ENCODE measurements at places on chromosomes 11 and 22.

DNA sequence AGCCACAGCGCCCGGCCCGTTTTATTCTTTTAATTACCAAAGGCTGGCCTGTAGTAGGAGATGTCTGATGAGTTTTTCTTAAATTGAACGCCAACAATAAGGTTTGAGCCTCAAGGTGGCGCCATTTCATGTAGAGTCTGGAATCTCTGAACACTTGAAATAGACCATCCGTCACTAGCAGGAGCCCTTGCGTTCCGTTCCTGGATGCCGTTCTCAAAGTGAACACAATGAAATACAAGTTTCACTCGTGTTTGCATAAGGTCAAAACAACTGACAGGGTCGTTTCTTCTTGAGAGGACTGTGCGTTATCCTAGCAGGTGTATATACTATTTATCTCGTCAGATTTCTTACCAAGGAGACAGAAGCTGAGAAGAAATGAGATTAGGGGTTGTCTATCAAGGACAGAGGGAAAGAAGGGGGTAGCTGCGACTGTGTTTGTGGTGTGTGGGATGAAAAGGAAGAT is 18.7 kb upstream of the SCGB1D1 start:
- no peak for DNase-seq

DNA sequence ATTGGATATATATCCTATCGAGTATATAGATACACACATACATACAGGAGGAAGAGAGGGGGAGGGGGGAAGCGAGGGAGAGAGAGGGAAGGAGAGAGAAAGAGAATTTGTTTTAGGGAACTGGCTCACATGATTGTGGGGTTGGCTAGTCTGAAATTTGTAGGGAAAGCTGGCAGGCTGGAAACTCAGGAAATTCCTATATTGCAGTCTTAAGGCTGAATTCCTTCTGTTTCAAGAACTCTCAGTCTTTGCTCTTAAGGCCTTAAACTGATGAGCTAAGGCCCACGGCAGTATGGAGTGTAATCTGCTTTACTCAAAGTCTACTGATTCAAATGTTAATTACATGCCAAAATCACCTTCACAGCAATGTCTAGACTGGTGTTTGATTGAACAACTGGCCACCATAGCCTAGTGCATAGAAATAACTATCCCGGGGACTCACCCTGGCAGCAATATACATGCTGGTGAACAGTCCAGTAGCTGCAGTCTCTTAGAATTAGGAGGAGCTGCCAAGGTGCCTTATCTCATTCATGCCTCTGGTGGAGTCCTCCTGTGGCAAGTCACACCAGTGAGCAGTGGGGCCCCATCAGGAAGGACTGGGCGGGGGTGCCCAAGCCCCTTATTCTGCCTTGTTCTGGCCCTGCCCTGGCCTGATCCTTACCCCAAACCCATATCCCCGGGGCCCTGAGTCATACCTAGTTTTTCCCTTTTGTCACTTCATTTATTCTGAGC is 59.7 kb upstream of the AMPD3 start:
- DNase-seq: no peak

- DNase-seq: no peak
Observed at GRCh38 chr11:116379185-116379828, 393.5 kb downstream of the BUD13 start.

GRCh38 chr11:12764187-12764914 is 90.1 kb downstream of the TEAD1 start:
- no peak for DNase-seq

DNA sequence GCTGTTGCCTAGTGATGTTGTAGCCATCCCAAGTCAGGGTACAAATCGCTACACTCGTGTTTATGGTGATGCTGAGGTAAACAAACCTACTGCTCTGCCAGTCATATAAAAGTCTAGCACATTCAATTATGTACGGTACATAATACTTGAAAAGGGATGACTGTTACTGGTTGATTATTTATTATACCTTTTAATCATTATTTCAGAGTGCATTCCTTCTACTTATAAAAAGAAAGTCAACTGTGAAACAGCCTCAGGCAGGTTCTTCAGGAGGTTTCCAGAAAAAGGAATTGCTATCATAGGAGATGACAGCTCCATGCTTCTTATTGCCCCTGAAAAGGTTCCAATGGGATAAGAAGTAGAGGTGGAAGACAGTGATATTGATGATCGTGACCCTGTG is 652.5 kb upstream of the KIRREL3 start:
- DNase-seq: no peak

GRCh38 chr11:19499999-19500398 is 212.6 kb upstream of the NAV2 start:
- DNase-seq: no peak

DNA sequence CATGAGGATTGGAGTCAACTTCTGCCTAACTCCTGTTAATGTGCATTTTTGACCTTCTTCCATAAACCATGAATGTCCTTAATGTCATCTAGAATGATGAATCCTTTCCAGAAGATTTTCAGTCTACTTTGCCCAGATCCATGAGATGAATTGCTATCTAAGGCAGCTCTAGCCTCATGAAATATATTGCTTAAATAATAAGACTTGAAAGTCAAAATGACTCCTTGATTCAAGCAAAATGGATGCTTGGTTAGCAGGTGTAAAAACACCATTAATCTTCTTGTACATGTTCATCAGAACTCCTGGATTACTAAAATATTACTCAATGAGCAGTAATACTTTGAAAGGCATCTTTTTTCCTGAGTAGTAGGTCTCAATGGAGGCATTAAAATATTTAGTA is 238.5 kb upstream of the ZC3H12C start:
- DNase-seq: no peak

DNA sequence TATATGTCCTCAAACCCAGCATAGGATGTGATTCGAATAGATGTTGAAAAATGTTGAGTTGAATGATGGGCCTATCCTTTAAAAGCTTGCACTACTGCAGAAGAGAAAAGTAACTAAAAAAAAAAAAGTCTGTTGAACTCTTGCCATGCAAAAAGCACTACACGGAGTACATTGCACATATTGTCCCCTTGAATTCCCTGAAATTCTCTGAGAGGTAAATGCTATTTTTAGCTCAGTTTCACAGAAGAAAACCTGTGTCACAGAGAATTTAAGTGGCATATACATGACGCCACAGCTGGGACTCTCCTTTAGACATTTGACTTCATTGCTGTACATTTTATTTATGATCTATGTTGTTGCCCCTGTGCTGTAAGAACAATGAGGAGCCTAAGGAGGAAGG is 583.8 kb downstream of the SOX6 start:
- no peak for DNase-seq

DNA sequence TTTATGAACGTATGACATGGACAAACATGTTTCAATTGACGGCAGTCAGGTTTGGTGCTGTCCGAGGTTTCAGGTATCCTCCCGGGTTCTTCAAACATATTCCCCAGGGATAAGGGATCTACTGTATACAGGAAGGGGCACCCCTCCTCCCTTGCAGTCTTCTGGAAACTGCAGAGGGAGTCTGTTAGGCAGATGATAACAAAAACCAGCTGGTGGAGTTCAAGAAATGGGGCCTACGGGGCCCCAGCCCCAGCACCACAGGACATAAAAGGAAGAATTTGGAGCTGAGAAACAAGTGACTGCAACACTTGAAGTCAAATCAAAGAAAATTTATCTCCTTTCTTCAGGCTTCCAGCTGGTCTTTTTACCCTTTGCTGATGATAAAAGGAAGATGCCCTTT is 32.1 kb downstream of the SNU13 start:
- DNase-seq: no peak

GRCh38 chr22:39718921-39719475 is 148.4 kb downstream of the CACNA1I start:
- DNase-seq: no peak

- DNase-seq: peak; percentile 30
Observed at GRCh38 chr11:113806406-113806805, 26.8 kb downstream of the CLDN25 start.

- DNase-seq: no peak
Observed at GRCh38 chr11:45411228-45411946, 125.2 kb upstream of the SYT13 start.

GRCh38 chr11:134482865-134483264 is 70.8 kb upstream of the B3GAT1 start:
- DNase-seq: no peak

DNA sequence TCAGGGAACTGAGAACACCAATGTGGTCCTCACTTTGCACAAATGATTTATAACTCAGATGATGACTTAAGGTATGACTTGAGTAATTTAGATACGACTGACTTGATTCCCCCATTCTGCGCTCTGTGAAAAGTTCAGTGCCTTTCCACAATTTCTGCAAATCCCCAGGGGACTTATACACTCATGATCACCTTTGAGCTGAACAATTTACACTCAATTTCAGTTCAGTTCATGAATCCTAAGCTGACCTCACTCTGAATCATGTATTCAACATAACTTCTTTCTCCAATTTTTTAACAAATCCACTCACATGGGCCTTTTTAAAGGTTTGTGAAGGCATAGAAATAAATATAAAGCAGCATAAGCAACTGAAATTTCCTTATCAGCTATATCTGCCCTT is 274.2 kb downstream of the FAM76B start:
- no peak for DNase-seq

GRCh38 chr22:30204742-30205111 is 41.8 kb downstream of the LIF start:
- DNase-seq: no peak

GRCh38 chr11:10692531-10693115 is 932 bp downstream of the IRAG1 start:
- no peak for DNase-seq

GRCh38 chr22:20589614-20590476 is 82.4 kb downstream of the MED15 start:
- peak; percentile 67 for DNase-seq

DNA sequence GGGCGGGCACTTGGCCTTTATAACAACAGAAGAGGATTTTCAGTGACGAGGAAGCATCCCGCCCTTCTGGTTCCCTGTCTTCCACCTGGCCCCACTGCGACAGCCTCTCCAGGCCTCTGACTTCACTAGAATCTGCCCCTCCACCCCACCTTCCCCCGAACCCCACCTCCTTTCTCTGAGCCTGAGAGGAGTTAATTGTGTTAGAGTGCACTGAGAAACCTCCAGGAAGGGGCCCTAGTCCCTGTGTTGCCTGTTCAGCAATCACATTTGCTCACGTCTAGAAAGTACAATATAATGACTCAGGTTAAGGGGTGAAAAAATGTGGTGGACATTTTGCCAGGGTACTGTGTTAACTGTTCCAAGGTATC is 38.8 kb downstream of the PTPRJ start:
- DNase-seq: no peak

DNA sequence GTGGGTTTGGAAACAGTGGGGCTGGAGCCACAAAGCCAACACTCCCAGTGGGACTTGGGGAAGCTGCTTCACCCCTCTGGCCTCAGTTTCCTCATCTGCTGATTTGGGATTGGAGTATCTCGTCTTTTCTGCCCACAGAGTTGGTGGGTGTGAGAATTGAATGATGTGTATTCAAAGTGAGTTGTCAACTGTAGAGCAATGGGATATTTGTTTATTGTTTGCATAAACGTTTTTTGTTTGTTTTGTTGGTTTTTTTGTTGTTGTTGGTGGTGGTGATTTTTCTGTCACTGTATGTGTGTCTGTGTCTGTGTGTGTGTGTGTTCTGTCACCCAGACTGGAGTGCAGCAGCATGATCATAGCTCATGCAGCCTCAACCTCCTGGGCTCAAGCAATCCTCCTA is 542.0 kb downstream of the MIAT start:
- no peak for DNase-seq

DNA sequence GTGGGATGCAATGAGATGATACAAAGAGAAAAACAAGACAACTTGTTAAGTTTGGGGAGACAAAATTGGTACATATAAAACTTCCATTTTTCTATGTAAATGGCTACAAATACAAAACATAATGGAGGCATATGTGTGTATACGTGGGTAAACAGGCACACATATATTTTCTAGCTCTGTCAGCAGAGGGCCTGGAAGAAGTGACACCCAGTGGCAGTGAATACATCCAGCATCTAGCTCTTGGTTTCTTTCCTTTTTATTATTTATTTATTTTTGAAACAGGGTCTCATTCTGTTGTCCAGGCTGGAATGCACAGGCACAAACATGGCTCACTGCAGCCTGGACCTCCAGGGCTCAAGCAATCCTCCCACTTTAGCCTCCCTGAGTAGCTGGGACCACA is 5.0 kb upstream of the RASL10A start:
- DNase-seq: no peak

GRCh38 chr11:69263736-69264052 is 30.3 kb upstream of the MYEOV start:
- DNase-seq: no peak

GRCh38 chr11:23727794-23728193 is 769.1 kb upstream of the LUZP2 start:
- DNase-seq: no peak

DNA sequence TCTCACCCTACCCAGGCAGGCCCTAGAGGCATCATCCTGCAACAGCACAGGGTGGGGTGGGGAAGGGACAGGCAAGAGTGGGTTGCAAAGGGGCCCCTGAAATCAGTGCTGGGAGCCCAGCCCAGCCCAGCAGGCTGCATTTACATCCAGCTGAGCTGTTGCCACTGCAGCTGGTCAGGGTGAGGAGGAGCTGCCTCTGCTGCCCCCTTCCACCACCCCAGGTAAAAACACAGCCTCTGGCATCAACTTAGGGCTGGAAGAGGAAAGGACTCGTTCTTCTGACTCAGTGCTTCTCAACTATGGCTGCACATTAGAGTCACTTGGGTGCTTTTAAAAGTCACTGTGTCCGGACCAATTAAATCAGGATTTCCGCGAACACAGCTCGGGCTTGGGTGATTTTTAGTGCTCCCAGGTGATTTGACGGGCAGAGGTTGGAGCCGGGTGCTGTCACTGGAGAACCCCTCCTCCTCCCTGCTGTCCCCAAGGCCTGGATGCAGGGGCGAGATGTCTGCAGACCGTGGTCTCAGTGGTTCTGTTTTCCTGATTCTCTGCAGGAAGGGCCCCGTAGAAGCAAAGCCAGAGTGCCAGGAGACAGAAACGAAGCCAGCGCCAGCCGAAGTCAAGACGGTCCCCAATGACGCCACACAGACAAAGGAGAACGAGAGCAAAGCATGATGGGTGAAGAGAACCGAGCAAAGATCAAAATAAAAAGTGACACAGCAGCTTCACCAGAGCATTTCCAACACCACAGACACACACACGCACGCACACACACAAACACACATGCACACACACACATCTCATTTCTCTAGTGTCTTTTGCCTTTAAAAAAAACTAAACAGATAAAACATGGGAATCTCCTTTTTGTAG is 39.4 kb upstream of the TTC12 start:
- no peak for DNase-seq

- no peak for DNase-seq
Observed at GRCh38 chr22:43173976-43174720, 12.8 kb downstream of the TTLL12 start.

- DNase-seq: no peak
Observed at GRCh38 chr11:111627591-111627990, 25.3 kb downstream of the SIK2 start.

- no peak for DNase-seq
Observed at GRCh38 chr11:110538154-110538553, 108.4 kb downstream of the FDX1 start.

Measured in Right ventricle myocardium inferior (tissue), 1 donor.